ENCODE measurements at places on chromosomes 2 and 18.

DNA sequence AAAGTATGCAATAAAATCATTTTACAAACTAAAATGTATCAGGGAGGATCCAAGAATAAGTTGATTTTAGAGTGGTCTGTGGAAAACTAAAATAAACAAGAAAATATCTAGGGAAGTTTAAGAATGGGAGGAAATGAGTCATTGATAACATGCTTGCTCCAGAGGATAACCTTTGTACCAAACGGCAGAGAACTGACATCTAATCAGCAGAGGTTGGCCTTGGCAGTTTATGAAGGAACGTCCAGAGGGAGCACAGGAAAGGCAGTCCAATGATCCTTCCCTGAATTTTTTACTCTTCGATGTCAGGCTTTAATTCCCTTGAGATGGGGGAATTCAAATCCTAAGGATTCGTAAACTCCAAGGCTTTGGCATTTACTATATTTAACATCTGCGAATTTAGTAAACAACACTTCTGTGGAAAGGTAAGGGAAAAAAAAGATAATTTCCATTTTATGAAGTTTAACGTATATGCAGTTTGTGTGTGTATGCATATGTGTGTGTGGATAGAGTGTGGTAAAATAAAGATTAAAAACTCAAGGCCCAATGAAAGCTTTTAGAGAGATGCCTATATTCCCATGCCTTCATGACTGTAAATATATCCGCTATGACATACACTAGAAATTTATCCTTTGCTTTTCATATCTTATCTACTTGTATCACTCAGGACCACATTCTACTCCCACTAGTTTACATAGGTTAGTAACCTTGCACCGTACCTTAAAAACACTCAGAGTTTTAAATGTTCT lies 8.7 kb upstream of the INPP1 start:
- DNase-seq, result no peak

- no peak for DNase-seq
Observed at GRCh38 chr2:177900082-177900481, 172.5 kb downstream of the PDE11A start.

GRCh38 chr2:231270221-231271114 lies 72.0 kb downstream of the ARMC9 start:
- DNase-seq, result no peak

- DNase-seq, result no peak
Observed at GRCh38 chr18:37368110-37368954, 197.3 kb downstream of the CELF4 start.

- DNase-seq, result no peak
Observed at GRCh38 chr18:65567372-65567771, 183.4 kb upstream of the CDH7 start.

- DNase-seq, result no peak
Observed at GRCh38 chr18:41703744-41704530, 251.1 kb upstream of the PIK3C3 start.

DNA sequence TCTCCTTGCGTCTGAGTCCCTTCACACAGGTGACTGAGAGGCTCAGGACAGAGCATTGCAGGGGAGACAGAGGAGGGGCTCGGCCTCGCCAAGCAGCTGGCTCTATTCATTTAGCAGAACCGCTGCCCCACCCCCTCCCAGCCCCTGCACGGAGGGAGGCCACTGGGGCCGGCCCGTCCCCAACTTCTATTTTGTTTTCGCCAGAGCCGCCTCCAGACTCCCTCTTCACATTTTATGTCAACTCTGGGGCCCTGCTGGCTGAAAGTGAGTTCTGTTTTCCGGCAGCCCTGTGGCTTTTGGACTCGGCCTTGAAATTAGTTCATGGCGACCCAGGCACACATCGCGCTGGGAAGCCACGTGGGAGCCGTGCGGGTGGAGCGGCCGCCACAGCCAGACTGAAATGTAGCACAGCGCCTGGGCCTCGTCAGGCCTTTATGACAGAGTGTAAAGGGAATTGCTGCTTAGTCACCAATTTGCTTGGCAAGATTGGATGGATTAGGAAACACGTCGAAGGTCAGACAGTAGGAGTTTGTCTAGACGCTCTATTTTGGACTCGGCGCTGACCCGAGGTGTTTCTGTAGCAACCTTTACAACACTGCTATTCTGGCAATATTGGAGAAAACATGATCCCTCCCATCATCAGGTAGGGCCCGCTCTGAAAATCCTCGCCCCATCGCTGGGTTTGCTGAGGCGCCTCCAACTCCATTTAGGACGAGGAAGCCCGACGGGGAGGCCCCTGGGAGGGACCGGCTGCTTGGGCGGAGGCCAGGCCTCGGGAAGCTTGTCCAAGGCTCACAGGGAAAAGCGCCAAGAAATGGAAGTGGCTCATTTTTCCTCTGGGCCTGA lies 90.7 kb upstream of the CTDP1 start:
- DNase-seq, result no peak

- DNase-seq, result no peak
Observed at GRCh38 chr2:104736026-104736425, 117.9 kb upstream of the POU3F3 start.

DNA sequence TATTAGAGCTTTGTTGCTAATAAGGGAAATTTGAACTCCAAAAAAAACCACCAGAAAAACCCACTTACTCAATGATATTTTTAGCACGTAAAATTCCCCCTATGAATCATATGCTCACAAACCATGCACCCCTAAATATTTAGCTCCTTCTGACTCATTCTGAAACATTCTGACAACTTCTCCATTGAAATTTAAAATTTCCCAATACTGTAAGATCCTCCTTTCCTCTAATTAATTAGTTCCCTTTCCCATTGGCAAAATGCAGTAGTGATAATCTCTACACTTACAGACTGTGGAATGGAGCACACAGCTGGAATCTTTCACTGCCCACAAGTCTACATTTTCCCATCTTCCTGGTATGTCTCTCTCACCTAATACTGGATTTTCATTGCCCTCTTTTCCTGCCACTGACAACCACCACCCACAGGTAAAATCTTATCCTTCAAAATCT lies 215.8 kb upstream of the ACVR2A start:
- peak; percentile 86 for DNase-seq

- DNase-seq, result no peak
Observed at GRCh38 chr2:133599211-133599803, 31.0 kb upstream of the NCKAP5 start.

DNA sequence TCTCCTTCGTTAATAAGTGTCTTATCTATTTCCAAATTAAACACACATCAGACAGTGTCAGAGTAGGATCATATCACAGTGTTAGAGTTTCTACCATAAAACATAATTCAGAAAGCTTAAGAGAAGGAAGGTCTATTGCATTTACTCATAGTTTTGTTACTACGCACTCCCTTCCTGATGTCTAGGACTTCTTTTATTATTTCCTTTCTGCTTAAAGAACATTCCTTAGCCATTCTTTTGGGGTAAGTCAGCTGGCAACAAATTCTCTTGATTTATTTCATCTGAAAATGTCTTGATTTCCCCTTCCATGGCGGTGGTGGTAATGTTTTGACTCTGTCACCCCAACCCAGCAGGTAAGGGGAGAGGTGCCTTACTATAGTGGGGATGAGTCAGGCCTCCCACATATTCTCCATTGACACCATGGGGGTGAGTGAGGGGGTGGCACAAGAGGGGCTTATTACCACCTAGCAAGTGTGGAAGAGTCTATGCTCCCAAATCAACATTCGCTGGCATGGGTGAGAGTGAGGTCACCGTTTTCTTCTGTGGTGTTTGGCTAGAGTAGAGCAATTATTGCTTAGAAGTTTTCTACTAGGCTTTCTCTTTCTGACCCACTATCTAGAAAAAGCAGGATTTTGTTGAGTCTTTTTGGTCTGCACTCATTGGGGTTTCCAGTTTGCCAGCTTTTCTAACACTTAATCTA lies 29.9 kb downstream of the ABCB11 start:
- DNase-seq, result no peak

- no peak for DNase-seq
Observed at GRCh38 chr18:51137026-51137729, 60.3 kb downstream of the MEX3C start.

Measured in CD14-positive monocyte (primary cell).